CD4-positive, alpha-beta T cell treated with Interleukin-2 at 100 ng/mL for 4 hours (primary cell): ENCODE measurements at places on chromosomes 4 and X.

- DNase-seq, result no peak
Observed at GRCh38 chr4:159374749-159375530, 272.1 kb downstream of the RAPGEF2 start.

- DNase-seq, result no peak
Observed at GRCh38 chrX:148459343-148459742, 41.1 kb upstream of the AFF2 start.

DNA sequence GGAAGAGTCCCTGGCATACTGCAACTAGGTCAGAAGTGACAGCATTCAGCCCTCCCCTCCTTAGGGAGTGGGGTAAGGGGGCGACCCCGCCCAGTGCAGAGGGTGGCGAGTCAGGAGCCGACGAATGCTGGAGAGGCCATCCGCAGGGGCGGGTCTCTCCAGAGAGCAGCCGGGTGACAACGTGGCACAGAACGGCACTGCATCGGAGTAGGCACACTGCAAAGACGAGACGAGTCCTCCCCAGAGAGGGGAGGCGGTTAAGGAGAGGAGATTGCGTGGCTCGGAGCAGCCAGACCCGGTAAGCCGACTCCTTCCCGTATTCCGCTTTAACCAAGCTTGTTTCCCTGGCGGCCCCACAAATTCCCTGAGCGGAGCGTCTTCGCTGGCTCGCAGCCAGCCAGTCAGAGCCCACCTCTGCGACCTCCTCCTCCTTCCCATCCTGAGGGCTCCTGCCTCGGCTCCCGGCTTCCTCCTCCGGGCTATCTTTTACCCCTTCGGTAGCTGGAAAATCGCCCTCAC is 54.9 kb downstream of the LINC00632 start:
- no peak for DNase-seq

- no peak for DNase-seq
Observed at GRCh38 chrX:47576021-47576898, 6.0 kb upstream of the TIMP1 start.

DNA sequence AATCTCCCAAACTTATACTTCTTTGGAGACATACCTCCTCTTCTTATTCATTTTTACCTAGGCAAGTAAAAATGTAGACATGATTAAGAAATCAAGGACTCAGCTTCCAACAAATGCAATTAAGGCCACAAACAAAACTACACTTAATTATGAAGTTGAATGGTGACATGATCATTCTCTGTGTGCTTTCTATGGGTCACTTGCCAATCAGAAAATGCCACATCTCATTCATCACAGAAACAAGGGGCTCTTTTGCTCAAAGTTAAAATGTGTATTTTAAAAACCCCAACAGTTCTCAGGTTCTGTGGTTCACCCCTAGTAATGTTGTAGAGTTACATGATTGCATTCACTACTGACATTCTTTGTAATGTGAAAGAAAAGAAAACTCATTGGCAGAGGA is 273.5 kb downstream of the DCHS2 start:
- no peak for DNase-seq

DNA sequence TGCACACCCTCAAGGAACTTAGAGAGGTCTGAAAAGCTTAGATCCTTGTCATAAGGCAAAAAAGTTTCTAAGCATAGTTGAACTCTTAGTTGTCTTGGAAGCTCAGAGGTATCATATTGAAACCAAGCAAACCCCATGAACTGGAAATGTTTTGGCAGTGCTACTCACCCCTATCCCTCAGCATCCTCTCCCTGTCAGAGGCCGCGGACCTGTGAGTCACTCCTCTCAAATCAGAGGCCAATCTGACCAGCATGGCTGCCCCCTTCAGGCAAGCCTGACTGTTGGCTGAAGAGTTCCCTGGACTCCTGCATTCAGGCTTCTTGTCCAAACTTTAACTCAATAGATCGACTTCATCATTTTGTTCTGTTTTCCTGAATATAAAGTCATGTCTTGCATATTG is 69.4 kb downstream of the KCNIP4 start:
- no peak for DNase-seq

DNA sequence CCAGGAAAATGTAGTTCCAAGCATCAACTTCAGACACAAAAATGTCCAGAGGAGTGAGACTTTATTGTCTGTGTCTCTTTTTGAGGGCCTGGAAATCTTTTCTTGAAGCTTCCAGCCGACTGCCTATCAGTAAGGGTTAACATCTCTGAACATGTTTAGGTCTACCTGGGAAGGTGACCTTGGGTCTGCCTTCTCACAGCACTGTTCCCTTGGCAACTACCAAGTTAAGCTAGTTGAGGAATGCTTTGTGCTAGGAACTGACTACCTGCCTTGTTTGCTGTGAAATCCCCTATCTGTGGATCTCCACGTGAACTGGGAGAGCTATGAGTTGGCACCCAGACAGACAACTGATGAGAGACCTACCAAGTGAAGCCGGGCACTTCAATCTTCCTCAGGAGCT is 81.6 kb downstream of the PPEF2 start:
- no peak for DNase-seq

GRCh38 chr4:8182858-8183725 is 16.0 kb upstream of the SH3TC1 start:
- no peak for DNase-seq

DNA sequence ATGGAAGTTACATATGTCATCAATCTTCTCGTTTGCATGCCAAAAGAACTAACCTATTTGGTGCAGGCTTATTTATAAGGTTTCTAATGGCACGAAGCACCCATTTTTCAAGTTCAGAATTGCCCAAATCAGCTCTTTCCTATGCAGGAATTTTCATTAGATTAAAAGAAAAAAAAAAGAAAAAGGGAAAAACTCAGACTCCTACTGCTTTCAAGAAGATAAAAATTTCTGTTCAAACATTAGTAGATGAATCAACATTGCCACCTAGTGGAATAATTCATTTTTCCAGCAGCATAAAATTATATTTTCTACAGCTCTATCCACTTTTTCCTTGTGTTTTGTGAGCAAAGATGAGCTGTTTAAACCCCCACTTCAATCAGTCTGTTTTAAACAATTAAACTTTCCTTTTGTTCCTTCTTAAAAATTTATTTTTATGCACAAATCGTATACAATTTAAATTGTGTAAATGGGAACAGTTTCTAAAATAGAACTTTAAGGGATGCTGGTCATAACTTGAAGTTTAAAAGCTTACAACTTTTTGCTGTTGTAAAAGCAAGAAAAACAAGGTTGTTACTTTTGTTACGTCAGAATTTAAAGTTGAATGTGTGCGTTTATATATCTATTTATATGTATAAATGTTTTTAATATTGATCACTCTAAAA is 309.9 kb downstream of the ARAP2 start:
- DNase-seq, result peak; percentile 14
